ENCODE measurements at places on chromosomes 2 and 18. TPM values are rescaled to one million over a fixed set of nuclear protein-coding genes. Genes with fewer than 3 reads are reported as not detected.

- no peak overlapping the region for H3K27ac ChIP-seq
- H3K4me3 ChIP-seq: no peak overlapping the region
- no peaks in the 10 kb centered on the region for H3K36me3 ChIP-seq
- DNase-seq: no peak
- H3K4me1 ChIP-seq: no peaks in the 10 kb centered on the region
These were observed 24.8 kb upstream of the MALL start for GRCh38 chr2:110140401-110140800.

- H3K4me3 ChIP-seq: no peak overlapping the region
- no peak overlapping the region for H3K27ac ChIP-seq
- H3K4me1 ChIP-seq: no peaks in the 10 kb centered on the region
- H3K36me3 ChIP-seq: no peaks in the 10 kb centered on the region
These were observed 1.4 kb downstream of the DNMT3A start for GRCh38 chr2:25340181-25340921.

GRCh38 chr2:168751104-168751740 is 51.2 kb upstream of the NOSTRIN start:
- H3K4me3 ChIP-seq: no peak overlapping the region
- H3K27me3 ChIP-seq: no peaks in the 10 kb centered on the region
- no peaks in the 10 kb centered on the region for H3K4me1 ChIP-seq
- DNase-seq: no peak

Gene VWC2L
- total RNA-seq: not detected

Gene AFF3
- 0.02 TPM for total RNA-seq

DNA sequence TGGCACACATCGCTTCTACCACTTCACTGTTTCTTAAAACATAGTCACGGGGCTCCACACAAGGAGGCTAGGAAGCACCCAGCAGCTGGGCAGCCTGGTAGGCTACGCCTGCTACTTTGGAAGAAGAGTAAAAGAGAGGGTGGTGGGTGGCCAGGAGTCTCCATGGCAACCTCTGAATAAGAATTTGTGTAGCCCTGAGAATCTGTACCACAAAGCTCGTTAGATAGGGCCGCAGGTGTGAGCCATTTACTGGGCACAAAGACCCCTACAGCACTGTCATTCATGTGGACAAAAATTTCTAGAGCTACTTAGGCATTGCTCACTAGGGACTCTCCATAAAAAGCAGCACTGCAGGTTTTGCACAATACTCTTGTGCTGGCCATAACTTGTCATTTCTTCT is 166.4 kb upstream of the MSH6 start:
- DNase-seq: no peak
- no peaks in the 10 kb centered on the region for H3K4me1 ChIP-seq
- peaks cover 11% of the 10 kb centered on the region for H3K27me3 ChIP-seq

DNA sequence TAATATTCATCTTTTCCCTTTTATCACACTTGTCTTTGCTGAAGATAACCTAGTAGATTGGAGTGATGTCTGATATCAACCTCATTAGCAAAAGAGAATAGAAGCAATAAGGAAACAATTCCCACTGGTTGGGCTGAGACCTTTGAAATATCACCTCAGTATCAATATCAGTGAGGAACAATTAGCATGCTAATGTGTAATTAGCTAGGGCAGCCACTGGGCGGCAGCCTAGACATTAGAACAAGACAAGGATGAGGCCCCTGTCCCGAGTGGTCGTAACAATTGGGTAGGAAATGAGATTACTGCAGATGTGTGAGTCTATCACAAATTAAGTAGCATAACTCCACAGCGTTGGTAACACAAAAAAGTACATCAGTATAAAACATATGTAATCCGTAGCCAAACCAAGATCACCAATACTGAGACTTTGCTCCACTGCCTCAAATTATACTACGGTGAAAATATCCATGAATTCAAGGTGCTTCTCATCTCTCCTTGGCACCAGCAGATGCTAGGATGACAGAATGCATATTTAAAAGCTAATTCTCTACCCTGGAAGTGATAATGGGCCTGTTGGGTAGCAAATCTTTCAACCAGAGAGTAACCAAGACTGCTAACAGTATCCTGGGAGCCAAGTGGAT is 99.1 kb downstream of the ALPK2 start:
- H3K4me1 ChIP-seq: no peaks in the 10 kb centered on the region
- H3K4me3 ChIP-seq: no peak overlapping the region
- H3K27ac ChIP-seq: no peak overlapping the region
- DNase-seq: peak; percentile 45
- no peaks in the 10 kb centered on the region for H3K36me3 ChIP-seq
- no peaks in the 10 kb centered on the region for H3K27me3 ChIP-seq

DNA sequence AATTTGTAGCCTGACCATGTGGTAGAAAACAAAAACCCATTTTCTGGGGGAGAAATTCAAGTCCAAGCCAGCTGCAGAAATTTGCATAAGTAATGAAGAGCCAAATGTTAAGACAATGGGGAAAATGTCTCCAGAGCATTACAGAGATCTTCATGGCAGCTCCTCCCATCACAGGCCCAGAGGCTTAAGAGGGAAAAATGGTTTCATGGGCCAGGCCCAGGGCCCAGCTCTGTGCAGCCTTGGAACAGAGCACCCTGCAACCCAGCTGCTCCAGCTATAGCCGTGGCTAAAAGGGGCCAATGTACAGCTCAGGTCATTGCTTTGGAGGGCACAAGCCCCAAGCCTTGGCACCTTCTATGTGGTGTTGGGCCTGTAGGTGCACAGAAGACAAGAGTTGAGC is 69.1 kb upstream of the TSPYL6 start:
- no peak overlapping the region for H3K4me3 ChIP-seq
- no peaks in the 10 kb centered on the region for H3K36me3 ChIP-seq
- DNase-seq: no peak

Gene ACYP2
- total RNA-seq: 3.4 TPM

Gene GBX2
- total RNA-seq: 0.53 TPM

- H3K27me3 ChIP-seq: no peaks in the 10 kb centered on the region
- no peak for DNase-seq
- H3K4me3 ChIP-seq: no peak overlapping the region
- H3K36me3 ChIP-seq: no peaks in the 10 kb centered on the region
These were observed 74.3 kb upstream of the SLC1A4 start for GRCh38 chr2:64914735-64915509.

DNA sequence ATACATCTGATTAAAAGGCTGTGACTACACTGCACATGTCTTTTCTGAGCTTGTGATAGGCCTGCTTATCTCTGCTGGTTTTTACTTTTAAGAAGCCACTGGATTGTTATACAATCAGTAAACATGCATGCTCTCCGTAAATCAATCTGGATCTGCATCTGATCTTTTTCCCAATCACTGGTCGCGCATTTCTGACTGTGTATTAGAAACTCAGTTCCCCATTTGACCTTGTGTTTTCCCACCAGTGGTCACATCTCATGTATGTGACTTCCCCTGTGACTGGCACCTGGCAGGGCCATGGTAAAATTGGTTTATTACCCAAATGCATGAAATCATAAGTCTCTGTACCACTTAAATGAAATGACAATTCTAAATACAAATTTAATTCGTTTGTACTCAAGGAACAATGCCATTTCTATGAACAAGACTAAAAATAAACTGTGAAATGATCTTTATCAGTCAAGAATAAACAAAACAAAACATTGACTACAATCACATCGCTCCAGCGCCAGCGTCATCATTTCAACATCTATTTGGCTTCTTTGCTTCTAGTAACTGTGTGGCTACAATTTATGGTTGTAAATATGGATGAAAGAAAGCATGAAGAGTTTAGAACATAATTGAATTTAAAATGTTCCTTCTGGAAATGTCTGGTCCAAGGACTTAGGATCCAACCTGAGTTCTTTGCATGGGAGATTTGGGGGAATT is 396.6 kb upstream of the TRIB2 start:
- no peak overlapping the region for H3K27ac ChIP-seq
- no peak overlapping the region for H3K4me3 ChIP-seq
- DNase-seq: no peak
- peaks cover 18% of the 10 kb centered on the region for H3K4me1 ChIP-seq
- no peaks in the 10 kb centered on the region for H3K36me3 ChIP-seq
- no peaks in the 10 kb centered on the region for H3K27me3 ChIP-seq

GRCh38 chr2:158781353-158781961 is 13.7 kb upstream of the DAPL1 start:
- no peaks in the 10 kb centered on the region for H3K4me1 ChIP-seq
- H3K27ac ChIP-seq: no peak overlapping the region
- H3K4me3 ChIP-seq: no peak overlapping the region

DNA sequence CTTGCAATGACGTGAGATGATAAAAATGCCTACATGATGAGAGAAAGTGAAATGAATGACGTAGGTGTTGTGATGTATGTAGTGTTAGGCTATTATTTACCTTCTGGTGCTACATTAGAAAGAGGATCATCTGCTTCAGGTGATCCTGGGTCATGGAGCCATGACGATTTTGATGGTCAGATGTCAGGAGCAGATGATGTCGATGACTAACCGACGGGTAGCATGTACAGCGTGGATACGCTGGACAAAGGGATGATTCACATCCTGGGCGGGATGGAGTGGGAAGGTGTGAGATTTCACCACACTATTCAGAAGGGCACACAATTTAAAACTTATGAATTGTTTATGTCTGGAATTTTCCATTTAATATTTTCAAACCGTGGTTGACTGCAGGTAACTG is 43.5 kb upstream of the ACVR1C start:
- DNase-seq: peak; percentile 26
- no peaks in the 10 kb centered on the region for H3K36me3 ChIP-seq
- peaks cover 4% of the 10 kb centered on the region for H3K27me3 ChIP-seq

DNA sequence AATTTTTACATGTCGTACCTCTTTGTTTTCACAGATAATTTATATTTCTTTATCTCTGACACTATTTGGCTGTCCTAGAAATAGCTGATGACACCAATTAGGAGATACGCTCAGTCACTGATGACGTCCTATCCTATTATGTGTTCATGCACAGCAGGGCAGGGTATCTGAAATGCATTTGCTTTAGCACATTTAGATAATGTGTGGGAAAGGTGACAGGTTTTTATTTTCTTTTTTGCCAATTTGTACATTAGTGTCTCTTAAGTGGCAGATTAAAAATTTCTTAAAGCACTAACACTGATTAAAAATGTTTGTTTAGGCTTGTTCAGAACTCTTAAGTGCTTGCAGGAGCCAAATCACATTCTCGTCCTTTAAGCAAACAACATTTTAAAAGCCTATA is 39.7 kb downstream of the CDC42EP3 start:
- no peak overlapping the region for H3K4me3 ChIP-seq
- DNase-seq: no peak
- H3K27ac ChIP-seq: no peak overlapping the region
- H3K27me3 ChIP-seq: no peaks in the 10 kb centered on the region

GRCh38 chr18:10128921-10129501 is 215.2 kb downstream of the VAPA start:
- no peak for DNase-seq
- peaks cover 57% of the 10 kb centered on the region for H3K27me3 ChIP-seq
- H3K27ac ChIP-seq: no peak overlapping the region
- no peaks in the 10 kb centered on the region for H3K4me1 ChIP-seq
- H3K4me3 ChIP-seq: no peak overlapping the region

DNA sequence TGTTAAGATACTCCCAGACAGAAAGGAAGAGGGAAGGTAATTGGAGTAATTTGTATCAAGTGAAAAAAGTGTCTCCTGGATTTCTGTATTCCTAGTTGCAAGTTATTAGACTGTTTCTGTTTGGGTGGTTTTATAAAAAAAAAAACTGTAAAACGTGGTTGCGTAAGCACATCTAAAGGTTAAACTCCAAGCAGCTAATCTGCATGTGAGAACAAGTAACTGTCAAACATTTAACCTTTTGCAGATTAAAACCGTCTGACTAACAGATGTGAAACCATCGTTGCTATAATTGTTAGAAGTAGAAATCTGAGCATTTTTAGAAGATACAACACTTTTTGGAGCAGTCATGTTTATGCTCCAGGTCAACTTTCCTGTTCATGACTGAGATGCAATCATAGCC is 72.3 kb downstream of the AFF3 start:
- H3K36me3 ChIP-seq: no peaks in the 10 kb centered on the region
- no peak overlapping the region for H3K4me3 ChIP-seq
- DNase-seq: no peak
- H3K27ac ChIP-seq: no peak overlapping the region
- no peaks in the 10 kb centered on the region for H3K4me1 ChIP-seq

- H3K27me3 ChIP-seq: peaks cover 90% of the 10 kb centered on the region
- DNase-seq: peak; percentile 28
- H3K27ac ChIP-seq: no peak overlapping the region
- peaks cover 3% of the 10 kb centered on the region for H3K4me1 ChIP-seq
- no peaks in the 10 kb centered on the region for H3K36me3 ChIP-seq
These were observed 33.8 kb downstream of the TOGARAM2 start for GRCh38 chr2:29014811-29015421.

Gene SPC25
- total RNA-seq: 53.4 TPM

DNA sequence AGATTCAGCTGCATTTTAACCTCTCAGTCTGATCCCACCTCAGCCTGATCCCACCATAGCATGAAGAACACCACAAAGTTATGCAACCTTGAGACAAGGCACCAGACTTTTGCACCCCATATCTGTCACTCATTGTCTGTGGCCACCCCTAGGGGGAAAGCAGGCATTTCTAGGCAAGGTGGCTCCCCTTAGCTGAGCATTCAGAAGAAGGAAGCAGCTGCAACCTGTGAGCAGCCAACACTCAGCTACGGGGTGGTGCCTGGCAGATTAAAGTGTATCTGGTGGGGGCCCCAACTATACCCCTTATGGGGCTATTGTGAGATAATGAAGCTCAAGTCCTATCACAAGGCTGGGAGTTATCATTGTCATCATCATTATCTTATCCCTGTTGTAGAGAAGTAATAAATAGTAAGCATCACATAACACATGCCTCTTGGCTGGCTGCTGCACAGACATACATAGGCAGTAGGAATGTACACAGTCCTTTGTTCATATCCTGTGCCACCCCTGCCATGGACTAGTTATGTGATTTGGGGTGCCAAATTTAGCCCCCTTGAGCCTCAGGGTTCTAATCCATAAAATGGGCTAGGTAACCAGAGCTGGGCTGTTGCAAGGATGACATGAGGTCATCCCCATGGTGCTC is 20.6 kb upstream of the TMEM163 start:
- H3K27me3 ChIP-seq: no peaks in the 10 kb centered on the region
- no peak overlapping the region for H3K4me3 ChIP-seq
- no peaks in the 10 kb centered on the region for H3K4me1 ChIP-seq
- no peaks in the 10 kb centered on the region for H3K36me3 ChIP-seq
- no peak for DNase-seq

Gene PROKR1
- 0.18 TPM for total RNA-seq

Gene VWA3B
- total RNA-seq: not detected

GRCh38 chr2:118936936-118937335 is 5.1 kb upstream of the MARCO start:
- no peaks in the 10 kb centered on the region for H3K4me1 ChIP-seq
- no peak for DNase-seq
- no peak overlapping the region for H3K4me3 ChIP-seq
- H3K27ac ChIP-seq: no peak overlapping the region
- H3K36me3 ChIP-seq: no peaks in the 10 kb centered on the region

Gene ZDBF2
- 0.04 TPM for total RNA-seq

- no peak overlapping the region for H3K4me3 ChIP-seq
- H3K27me3 ChIP-seq: no peaks in the 10 kb centered on the region
- H3K27ac ChIP-seq: no peak overlapping the region
- H3K4me1 ChIP-seq: peaks cover 38% of the 10 kb centered on the region
- no peak for DNase-seq
These were observed 43.6 kb downstream of the ODC1 start for GRCh38 chr2:10404324-10405143.

Gene TUBB6
- total RNA-seq: 110 TPM

- H3K4me1 ChIP-seq: no peaks in the 10 kb centered on the region
- no peak overlapping the region for H3K4me3 ChIP-seq
- no peak for DNase-seq
- no peak overlapping the region for H3K27ac ChIP-seq
- H3K36me3 ChIP-seq: no peaks in the 10 kb centered on the region
These were observed 113.7 kb upstream of the SPRED2 start for GRCh38 chr2:65545837-65546805.

- H3K27ac ChIP-seq: no peak overlapping the region
- H3K36me3 ChIP-seq: no peaks in the 10 kb centered on the region
- no peak for DNase-seq
- H3K4me3 ChIP-seq: no peak overlapping the region
These were observed 87.0 kb downstream of the XDH start for GRCh38 chr2:31327505-31327904.
